PC-3 (cell line): ENCODE measurements at places on chromosomes 7 and 10. TPM values are rescaled to one million over a fixed set of nuclear protein-coding genes. Genes with fewer than 3 reads are reported as not detected.

ARMC3 gene
- total RNA-seq, result 0.18 and 0.40 TPM in 2 replicates

LEP gene
- total RNA-seq, result not detected in 2 replicates

SLC39A12 gene
- total RNA-seq, result not detected in 2 replicates

OPN4 gene
- total RNA-seq, result not detected in 2 replicates

NPSR1 gene
- not detected in 2 replicates for total RNA-seq

HOXA9 gene
- 69.0 and 85.3 TPM in 2 replicates for total RNA-seq

CD36 gene
- not detected in 2 replicates for total RNA-seq

TAS2R41 gene
- total RNA-seq, result not detected in 2 replicates

GRCh38 chr7:2732959-2733584 is 45.1 kb downstream of the AMZ1 start:
- peak; percentile 77 for DNase-seq

- no peak for DNase-seq
Measured at GRCh38 chr7:22364900-22365299, 7.9 kb upstream of the RAPGEF5 start.

GRCh38 chr7:118148930-118149329 is 35.0 kb upstream of the LSM8 start:
- peak; percentile 1 for DNase-seq

- no peak for DNase-seq
Measured at GRCh38 chr10:7449063-7449695, 38.3 kb upstream of the SFMBT2 start.

DNA sequence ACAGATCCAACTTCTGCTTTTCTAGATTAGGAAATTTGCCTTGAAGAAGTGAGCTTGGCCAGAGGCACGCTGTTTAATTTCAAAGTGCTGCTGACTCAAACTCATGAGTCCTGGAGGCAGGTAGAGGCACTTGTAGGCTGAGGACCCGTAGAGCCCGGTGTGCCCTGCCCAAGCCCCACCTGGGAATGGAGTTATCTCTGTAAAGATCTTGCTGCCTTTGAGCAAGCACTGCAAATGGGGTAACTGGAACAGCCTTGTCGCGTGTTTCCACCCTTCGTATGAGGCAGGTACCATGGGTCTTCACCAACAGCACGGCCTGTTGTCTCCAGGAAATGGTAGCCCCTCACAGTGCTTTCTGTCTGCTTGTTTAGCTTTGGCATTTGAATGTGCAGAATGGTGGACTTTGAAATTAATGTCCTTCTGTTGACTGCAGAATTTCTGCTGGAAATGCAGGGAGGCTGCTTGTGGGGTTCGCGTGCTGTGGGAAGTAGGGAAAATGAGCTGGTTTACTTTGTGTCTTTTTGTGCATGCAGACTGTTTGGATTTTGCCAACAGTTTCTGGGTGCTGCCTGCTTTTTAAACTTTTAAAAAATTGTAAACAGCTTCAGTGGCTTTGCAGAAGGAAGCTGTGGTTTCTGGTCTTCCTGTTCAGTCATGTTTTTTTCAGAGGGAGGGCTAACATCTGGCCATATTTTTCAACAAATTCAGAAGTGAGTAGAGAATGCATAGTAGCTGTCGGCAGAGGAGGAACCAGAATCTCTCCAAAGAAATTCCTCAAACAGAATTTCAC is 27.2 kb downstream of the CCM2 start:
- DNase-seq, result no peak

DNA sequence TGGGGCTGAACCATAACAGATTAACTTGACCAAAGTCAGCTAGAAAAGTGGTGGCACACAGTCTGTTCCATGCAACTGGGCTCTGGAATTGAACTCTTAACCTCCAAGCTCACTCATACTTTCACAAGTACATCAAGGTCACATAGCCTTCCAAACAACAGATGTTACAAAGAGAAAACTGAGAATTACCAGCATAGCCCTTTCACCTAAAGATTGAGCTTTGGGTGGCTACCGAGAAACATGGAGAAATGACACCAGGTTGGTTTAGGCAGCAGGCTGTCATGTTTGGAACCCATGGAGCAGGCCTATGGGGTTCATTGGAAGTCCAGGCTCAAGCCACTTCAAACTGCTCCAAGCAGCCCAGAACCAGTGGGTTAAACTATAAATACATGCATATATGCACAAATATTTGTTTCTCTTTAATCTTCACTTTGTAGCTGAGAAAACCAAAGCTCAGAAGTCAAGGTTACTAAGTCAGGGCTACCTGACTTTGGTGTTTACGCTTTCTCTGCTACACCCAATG is 59.1 kb downstream of the MALSU1 start:
- DNase-seq, result no peak

- no peak for DNase-seq
Measured at GRCh38 chr10:71957546-71958275, 6.5 kb upstream of the CHST3 start.
